ENCODE measurements at places on chromosomes 1 and 21.

- DNase-seq = no peak
Measured at GRCh38 chr1:52659851-52660596, 27.1 kb downstream of the SHISAL2A start.

DNA sequence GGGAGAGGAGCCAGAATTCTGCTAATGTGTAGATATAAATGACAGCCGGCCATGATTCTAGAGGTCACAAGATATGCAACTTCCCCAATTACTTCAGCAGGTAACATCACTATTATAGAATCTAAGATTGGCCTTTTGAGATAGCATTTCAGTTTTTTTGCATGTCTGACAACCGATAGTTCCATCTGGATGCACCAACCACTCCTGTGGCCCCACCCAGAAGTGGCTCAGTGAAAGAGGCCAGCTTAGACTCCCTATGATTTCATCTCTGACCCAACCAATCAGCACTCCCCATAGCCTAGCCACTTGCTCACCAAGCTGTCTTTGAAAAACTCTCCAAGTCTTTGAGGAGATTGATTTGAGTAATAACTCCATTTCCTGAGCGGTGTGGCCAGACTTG lies 30.3 kb upstream of the NUF2 start:
- DNase-seq = no peak

- no peak for DNase-seq
Measured at GRCh38 chr1:160066829-160067745, 2.9 kb downstream of the KCNJ10 start.

DNA sequence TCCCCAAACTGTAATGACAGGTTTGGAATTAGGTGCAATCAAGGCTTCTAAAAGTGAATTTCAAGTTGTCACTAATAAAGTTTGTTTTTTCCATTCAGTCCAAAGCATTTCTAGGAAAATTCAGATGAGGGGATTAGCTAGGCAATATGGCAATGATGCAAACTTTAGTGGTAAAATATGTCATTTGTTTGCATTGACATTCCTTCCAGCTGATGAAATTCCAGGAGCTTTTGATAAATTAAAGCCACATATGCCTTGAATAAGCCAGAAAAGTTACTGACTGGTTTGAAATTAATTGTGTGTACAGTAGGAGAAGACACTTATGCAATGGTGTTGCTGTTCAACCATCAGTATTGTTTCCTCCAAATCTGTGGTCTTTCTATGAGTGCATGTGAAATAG lies 57.8 kb downstream of the MROH9 start:
- DNase-seq = no peak

DNA sequence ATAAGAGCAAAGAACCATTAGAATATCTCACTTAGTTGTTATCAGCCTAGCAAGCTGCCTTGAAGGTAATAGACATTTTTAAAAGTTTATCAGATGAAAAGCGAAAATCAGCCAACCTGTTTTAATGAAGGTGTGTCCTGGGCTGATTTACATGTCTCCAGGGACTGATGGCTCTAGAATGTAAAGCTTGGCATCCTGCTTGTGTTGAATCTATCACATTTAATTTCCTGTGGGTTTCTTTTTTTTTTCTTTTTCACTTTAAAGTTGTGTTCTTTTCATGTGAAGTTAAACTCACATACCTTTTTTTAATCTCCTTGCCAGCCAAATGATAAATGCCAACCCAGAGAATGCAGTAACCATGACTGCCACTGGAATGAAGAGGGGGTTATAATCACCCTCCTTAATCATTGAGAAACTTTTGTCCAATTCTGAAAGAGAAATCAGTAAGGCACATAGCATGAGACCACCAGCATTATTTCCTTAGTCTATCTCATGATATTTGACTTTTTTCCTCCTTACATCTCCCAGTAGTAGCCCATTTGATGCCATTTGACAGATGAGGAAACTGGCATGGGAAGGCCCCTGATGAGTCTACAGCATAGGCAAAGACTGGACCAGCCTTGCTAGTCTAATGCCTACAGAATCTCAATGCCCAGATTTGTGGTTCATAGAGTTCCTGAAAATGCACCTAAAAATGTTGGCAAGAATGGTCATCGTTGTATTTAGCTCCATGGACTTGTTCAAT lies 10.0 kb downstream of the SELL start:
- DNase-seq = no peak

- DNase-seq = no peak
Measured at GRCh38 chr1:228364068-228364705, 42.4 kb downstream of the TRIM11 start.

- no peak for DNase-seq
Measured at GRCh38 chr1:77925956-77926355, 37.5 kb downstream of the NEXN start.

GRCh38 chr1:178613271-178613945 lies 100.5 kb downstream of the TEX35 start:
- no peak for DNase-seq

- DNase-seq = no peak
Measured at GRCh38 chr1:240001177-240001740, 90.4 kb upstream of the FMN2 start.

Measured in activated CD4-positive, alpha-beta T cell treated with anti-CD3 and anti-CD28 coated beads, Interleukin-2, amount 50 U/mL, for 4 hours (primary cell).